ENCODE measurements at places on chromosomes 5 and 9. TPM values are rescaled to one million over a fixed set of nuclear protein-coding genes. Genes with fewer than 3 reads are reported as not detected.

- DNase-seq = no peak
These were observed 40.5 kb upstream of the KIAA1958 start for GRCh38 chr9:112446080-112446479.

DNA sequence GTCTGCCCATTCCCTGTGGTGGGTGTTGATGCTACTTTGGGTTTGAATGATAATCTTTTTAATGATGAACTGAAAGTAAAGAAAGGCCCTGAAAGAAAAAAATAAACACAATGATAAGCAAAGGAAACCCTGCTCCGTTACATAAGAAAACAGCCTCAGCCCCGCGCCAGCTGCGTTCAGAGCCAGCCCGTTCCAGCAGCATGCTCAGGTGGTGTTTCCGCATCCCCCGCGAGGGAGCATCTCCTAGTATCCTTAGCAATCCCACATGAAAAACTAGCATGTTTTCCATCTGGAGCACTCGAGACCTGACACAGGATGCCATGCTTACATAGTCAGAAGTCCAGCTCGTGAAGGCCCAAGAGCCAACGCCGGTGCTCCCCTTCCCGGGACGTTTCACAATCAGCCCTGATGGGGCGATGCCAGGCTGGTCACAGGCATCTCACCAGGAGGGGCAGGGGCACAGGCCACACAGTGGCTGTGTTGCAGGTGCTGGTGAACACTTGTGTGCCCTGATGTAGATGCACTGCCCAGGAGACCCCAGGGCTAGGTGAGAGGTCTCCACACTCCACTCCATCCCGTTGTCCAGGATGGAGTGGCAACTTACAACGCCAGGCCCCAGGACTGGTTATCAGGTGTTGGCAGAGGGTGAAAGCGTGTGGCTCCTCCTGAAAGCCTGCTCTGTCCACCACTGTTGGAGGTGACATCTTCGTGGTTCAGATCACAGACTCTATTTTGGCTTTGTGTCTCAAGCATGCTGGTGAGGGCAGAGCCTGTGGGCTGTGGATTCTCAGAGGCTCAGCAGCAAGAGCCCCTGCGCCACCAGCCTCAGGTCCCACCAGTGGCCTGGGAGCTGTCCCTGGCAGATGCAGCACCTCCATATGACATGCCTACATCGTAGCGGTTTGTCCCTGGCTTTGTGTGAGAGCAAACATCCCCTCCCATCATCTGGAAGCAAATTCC lies 246.8 kb upstream of the IRX1 start:
- no peak for DNase-seq

The SLC34A1 gene
- total RNA-seq = 0.10 TPM

- no peak for DNase-seq
These were observed 74.9 kb upstream of the SELENOP start for GRCh38 chr5:42886635-42887034.

The PPP3R2 gene
- not detected for total RNA-seq

Data from HT1080 (cell line).